Activated naive CD4-positive, alpha-beta T cell treated with anti-CD3 and anti-CD28 coated beads for 36 hours (primary cell): ENCODE measurements at places on chromosomes 1 and 21.

GRCh38 chr1:12580054-12580887 is 37.7 kb downstream of the DHRS3 start:
- no peak for DNase-seq

GRCh38 chr1:160911441-160911840 is 26.5 kb upstream of the ITLN1 start:
- DNase-seq = no peak

DNA sequence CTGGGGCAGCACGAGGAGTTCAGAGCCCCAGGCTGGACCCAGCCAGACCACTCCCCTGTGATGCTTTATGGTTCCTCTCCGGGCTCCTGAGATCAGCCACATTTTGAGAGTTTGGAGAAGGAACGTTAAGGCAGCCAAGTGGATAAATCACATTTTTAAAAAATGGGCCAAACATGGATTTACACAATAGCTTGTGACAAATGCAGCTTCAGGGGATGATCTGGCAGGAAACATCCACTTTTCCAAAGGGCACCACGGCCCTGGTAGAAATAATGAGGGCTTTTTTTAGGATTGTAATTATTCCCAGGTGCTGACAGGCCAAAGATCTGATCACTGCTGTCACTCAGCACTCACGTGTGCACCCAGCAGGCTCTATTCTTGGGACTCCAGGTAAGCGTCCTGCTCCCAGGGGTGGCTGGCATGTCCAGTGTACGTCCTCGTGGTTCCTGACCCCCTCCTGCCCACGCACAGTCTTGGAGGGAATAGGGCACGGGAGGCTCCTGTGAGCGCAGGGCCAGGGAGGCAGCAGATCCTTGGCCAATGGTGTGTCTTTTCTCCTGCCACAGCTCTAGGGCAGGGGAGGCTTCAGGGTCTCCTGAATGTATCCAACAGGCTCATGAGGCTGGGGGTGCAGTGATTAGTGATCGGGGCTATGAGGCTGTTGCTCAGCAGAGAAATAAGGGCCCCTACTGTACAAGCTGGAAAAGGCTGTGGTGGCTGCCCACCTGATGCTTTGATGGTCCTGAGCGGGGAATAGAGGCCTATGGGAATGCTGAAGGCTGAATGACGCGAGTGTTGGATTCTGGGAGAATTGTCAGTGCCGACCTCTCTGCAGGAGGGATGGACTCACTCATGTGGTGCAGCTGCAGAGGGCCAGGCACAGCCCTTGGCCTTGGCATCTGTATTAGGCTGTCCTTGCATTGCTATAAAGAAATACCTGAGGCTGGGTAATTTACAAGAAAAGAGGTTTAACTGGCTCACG is 415.7 kb downstream of the PTPRU start:
- DNase-seq = no peak

DNA sequence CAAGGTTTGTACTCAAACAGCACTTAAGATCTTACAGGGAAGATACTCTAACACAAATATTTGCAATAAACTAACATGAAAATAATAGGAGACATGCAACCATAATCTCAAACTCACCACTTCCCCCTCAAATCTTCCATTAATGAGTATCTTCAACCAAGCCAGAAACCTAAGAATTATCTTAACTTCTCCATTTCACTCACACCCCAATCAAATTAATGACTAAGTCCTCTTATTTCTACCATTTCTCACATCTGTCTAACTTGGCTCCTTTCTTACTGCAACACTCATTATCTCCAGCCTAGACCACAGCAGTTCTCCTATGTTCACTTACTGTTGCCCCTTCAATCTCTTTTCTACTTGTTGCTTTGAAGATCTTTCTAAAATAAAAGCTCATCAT is 10.4 kb downstream of the RBBP5 start:
- DNase-seq = no peak

- DNase-seq = no peak
Observed at GRCh38 chr1:34270181-34270580, 93.5 kb downstream of the C1orf94 start.

DNA sequence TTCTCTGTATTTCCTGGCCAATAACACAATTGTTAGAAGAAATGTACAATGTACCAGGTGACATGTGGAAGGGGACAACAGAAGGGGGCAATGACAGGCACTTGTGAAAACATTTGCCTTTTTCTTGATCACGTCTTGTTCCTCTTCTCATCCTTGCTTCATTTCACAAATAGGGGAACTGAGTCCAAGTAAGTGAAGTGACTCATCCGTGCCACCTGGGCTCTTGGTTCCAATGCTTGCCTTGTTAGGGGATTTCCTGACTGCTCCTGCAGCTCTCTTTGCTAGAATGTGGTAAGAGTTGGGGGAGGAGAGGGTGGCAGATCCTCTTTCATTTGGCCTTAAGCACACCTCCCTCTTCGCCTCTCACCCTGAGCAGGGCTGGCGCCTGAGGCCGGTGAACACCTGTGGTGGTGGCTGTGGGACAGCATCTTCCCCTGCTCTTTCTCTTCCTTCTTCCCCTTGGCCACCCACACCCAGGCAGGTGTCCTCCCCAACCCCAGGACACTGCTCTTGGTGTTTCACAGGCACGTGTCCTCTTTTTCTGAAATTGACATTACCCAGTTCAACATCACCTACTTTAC is 2.2 kb upstream of the RHEX start:
- DNase-seq = peak; percentile 87

DNA sequence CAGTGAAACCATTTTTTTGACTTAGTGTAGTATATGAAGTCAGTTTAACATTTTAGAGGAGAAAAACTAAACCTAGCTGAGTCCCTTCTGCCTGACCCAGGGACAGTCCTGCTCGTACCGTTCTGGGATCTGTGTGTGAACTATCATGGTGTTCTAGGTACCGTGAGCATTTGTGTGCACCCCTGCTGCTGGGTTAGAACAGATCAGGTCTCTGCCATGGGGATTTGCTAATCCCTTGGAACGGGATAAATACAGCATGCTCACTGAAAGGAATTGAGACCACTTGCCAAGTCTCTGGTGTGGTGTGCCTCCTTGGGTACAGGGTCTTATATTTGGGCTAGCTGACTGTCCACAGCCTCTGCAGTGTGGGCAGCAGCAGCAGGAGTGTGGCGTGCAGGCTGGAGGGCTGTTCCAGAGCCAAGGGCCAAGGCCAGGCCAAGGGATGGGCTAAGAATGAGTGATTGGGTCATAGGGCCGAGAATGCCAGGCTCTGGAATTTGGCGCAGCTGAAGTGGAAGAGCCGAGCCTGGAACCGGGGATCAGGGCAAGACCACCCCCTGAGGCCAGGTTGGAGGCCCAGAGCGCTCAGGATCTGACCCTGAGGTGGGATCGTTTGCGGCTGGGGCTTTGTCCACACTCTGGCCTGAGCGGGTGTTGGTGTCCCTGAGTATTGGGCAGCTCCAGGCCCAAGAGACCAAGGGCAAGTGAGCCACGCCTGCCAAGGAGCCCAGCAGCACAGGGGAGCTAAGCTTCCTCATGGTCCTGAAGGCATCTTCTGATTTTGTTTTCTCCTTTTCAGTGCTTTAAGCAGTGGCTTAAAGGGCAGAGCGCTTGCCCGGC is 66.3 kb downstream of the VPS26C start:
- no peak for DNase-seq

DNA sequence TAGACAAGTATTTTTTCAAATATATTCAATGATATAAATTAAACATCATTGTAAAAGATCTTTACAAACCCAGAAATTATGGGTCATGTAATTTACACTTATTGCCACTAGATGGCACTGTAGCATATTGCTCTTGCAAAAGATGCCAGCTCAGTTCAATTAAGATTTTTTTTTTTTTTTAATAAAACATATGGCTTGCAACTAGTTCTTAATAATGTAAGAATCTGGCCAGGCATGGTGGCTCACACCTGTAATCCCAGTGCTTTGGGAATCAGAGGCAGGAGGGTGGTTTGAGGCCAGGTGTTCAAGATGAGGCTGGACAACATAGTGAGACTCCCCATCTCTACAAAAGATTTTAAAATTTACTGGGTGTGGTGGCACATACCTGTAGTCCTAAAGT is 49.4 kb upstream of the DESI2 start:
- DNase-seq = no peak

GRCh38 chr1:19529664-19530063 is 44.3 kb upstream of the CAPZB start:
- DNase-seq = no peak

- no peak for DNase-seq
Observed at GRCh38 chr1:234499943-234500245, 20.9 kb upstream of the TARBP1 start.

DNA sequence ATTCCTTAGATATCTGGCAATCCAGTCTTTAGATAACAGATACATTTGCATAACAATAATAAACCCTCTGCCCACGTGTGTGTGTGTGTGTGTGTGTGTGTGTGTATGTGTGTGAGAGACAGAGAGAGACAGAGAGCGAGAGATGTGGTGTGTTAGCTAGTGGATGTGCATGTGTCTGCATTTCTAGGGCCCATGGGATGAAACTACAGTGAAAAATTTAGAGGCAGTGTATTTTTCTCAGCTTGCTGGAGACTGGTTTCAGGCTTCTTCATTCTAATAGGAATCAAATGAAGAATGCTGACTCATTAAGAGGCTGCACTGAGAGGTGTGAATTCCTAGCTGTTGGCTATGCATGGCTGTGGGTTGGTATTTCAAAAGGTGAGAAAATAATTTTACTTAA is 303.2 kb downstream of the LMX1A start:
- no peak for DNase-seq

GRCh38 chr1:161986328-161986727 is 37.3 kb downstream of the OLFML2B start:
- DNase-seq = no peak

DNA sequence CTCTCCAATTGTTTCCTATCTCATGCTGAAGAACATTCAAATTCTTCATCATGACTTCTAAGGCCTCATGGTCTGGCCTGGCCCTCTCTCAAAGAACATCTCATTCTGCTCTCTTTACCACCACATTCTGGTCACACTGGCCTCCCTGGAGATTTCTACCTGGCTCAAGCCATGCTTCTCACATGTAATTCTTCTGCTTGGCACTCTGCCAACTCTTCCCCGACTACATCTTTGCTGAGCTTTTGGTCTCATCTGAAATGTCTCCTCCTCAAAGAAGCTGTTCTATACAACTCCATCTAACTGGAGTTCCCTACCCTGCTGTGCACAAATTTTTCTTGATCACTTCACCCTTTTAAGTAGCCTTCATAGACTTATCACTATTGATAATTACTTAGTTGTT is 1.4 kb upstream of the TBX19 start:
- no peak for DNase-seq

- DNase-seq = no peak
Observed at GRCh38 chr1:41695118-41695745, 210.7 kb upstream of the EDN2 start.

- no peak for DNase-seq
Observed at GRCh38 chr1:31685795-31686194, 18.0 kb downstream of the COL16A1 start.

DNA sequence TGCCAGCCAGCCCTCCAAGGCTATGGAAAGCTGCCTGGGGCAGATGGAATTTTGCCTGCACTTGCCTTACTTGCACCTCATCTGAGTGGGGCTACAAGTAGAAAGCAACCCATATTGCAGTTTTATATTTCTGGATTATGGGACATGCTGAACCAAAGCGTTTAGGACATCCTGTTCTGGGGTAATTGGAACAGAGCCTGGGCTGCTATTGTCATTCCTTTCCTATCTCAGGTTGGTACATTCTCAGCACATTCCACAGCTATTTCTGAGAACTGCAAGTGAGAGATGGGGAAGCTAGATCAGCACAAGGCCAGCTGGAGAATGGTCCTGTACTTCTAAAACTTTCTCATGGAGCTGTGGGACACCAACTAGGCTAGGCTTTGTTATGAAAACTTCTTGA is 713.8 kb downstream of the KCNT2 start:
- DNase-seq = no peak

GRCh38 chr1:206907304-206907991 is 10.2 kb downstream of the IL24 start:
- peak; percentile 7 for DNase-seq

- no peak for DNase-seq
Observed at GRCh38 chr1:80305466-80305865, 1298.9 kb upstream of the ADGRL4 start.

- DNase-seq = peak; percentile 93
Observed at GRCh38 chr1:222589462-222590302, at the start of gene TAF1A. TAF1A (minus strand) TSS chr1:222589933.

- no peak for DNase-seq
Observed at GRCh38 chr1:77757066-77757584, 2.5 kb downstream of the USP33 start.

DNA sequence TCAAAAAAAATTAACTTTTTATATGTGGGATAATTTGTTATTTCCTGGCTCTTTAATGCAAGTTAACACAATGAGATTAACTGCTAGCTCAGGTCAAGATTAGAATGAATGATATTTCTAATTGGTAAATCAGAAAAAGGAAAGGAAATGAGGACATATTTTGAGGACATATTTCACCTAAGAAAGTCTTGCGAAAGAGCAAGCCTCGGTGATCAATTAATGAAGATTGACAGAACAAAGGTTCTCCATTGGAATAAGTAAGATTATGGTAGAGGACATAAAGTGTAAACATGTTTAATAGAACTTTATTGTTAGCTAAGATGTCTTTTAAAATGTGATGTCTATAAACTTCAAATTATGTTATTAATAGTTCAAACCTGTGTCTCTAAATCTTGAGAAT is 1617.8 kb downstream of the KCNT2 start:
- DNase-seq = no peak

DNA sequence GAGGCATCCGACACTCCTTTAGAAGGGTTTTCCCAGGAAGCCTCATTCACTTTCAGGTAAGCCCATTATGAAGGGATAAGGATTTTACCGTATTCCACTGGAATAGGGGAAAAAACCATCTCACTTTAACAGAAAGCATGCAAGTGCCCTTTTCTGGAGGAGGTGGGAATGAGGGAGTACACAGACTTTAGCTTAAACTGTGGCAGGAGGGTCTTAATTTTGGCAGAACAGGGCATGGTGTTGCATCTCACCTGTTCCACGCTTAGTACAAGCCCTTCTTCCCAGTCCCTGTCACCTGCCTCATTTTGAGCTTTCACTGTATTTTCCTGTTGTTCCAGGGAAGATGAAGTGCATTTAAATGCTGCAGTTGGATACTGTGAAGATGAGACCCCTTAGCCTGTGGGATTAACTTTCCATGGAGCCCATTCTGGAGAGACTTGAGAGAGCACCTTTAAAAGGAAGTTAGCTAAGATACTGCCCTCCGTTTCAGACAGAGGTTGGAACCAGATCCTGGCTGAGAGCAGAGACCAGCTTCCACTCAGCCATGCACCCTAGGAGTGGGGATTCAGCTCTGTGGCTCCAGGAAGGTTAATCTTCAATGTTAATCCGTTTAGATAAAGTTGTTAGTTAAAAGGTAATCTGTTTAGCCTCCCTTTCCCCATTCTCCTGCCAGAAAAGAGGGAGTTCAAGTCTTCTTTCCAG is 42.6 kb downstream of the PBX1 start:
- no peak for DNase-seq
